ENCODE measurements at places on chromosomes 13 and 19. TPM values are rescaled to one million over a fixed set of nuclear protein-coding genes. Genes with fewer than 3 reads are reported as not detected.

DNA sequence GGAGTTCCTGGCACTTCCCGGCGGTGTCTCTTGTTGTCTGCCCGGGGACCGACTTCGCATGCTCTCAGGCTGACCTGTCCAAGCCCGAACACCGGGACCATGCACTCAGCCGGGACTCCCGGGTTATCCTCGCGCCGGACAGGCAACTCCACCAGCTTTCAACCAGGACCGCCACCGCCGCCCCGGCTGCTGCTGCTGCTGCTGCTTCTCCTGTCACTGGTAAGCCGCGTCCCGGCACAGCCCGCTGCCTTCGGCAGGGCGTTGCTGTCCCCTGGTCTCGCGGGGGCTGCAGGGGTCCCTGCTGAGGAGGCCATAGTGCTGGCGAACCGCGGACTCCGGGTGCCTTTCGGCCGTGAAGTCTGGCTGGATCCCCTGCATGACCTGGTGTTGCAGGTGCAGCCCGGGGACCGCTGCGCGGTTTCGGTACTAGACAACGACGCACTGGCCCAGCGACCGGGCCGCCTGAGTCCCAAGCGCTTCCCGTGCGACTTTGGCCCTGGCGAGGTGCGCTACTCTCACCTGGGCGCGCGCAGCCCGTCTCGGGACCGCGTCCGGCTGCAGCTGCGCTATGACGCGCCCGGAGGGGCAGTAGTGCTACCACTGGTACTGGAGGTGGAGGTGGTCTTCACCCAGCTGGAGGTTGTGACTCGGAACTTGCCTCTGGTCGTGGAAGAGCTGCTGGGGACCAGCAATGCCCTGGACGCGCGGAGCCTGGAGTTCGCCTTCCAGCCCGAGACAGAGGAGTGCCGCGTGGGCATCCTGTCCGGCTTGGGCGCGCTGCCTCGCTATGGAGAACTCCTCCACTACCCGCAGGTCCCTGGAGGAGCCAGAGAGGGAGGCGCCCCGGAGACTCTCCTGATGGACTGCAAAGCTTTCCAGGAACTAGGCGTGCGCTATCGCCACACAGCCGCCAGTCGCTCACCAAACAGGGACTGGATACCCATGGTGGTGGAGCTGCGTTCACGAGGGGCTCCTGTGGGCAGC is 661 bp downstream of the FREM2 start:
- no peak for DNase-seq

Gene CERS1
- not detected for total RNA-seq

DNA sequence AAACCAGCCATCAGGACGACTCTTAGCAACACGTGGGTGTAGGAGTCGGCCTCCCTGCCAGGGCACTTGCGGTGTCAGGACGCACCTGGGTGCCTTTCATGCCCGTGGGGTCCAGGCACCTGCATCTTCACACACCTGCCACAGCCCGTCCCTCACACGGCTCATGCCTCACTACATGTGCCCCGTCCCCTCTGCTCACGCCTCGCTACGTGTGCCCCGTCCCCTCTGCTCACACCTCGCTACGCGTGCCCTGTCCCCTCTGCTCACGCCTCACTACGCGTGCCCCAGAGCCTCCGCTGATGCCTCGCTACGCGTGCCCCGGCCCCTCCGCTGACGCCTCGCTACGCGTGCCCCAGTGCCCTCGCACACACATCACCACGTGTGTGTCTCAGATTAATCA is 58.0 kb upstream of the F7 start:
- DNase-seq: no peak

Gene FGF22
- not detected for total RNA-seq

Gene SIGLEC5
- not detected for total RNA-seq

GRCh38 chr13:104632736-104633135 is 1566.5 kb upstream of the SLC10A2 start:
- no peak for DNase-seq

Gene SMAD9
- not detected for total RNA-seq

DNA sequence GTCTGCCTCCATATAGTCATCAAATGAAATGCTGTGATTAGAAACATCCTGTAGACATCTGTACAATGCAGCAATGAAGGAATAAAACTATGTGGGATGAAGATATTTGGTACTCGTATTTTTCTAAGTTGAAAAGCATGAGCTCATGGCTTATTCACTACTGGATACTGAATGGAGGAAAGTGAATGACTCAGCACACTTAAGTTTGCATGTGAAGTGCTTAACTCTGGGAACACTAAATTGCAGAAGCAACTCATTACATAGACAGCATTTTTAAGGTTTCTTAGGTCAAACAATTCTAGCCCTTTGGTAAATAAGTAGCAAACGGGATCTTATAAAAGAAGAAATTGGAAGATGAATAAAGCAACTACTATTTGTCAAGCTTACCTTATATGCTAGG is 429.0 kb upstream of the MIR17HG start:
- DNase-seq: no peak

DNA sequence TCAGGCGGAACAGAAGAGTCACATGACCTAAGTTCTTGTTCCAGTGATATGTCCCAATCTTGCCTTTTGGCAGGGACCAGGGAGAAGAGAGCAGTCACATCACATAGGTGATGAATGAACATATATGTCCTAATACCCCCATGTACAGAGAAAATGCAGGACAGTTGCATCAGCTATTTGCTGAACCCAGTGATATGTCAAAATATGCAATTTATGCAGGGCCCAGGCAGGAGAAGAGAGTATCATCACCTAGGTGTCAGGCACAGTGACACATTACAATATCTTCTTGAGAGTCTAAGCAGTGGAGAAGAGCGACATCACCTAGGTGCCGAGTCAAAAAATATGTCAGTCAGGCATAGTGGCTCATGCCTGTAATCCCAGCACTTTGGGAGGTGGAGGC is 139.9 kb downstream of the ZNF675 start:
- no peak for DNase-seq

Measured in activated CD4-positive, alpha-beta memory T cell treated with anti-CD3 and anti-CD28 coated beads for 36 hours (primary cell).